HT-29 (cell line): ENCODE measurements at places on chromosomes 6 and 20. TPM values are rescaled to one million over a fixed set of nuclear protein-coding genes. Genes with fewer than 3 reads are reported as not detected.

DYNLT2 gene
- total RNA-seq: 1.7 and 3.2 TPM in 2 replicates

RNF182 gene
- not detected in 2 replicates for total RNA-seq

AGPAT4 gene
- total RNA-seq: 0.47 and 0.56 TPM in 2 replicates

GRCh38 chr6:69106511-69106910 is 471.4 kb downstream of the ADGRB3 start:
- DNase-seq: no peak

DNA sequence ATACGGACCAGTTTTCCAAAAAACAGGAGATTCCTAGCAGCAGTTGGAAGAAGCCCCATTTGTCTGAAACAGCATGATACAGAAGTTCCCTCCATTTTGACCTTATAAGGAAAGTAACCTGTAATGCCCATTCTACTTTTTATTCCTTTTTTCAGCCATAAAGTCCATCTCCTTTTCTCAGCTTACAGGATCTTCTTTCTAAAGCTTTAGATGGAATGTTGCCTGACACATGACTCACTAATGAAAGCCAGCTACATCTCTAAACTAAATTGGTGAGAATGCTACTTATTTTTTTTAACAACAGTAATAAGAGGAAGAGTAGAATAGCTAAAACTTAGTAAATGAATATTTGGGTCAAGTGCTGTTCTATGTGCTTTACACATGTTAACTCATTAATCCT is 234.1 kb downstream of the CDH26 start:
- DNase-seq: no peak

DNA sequence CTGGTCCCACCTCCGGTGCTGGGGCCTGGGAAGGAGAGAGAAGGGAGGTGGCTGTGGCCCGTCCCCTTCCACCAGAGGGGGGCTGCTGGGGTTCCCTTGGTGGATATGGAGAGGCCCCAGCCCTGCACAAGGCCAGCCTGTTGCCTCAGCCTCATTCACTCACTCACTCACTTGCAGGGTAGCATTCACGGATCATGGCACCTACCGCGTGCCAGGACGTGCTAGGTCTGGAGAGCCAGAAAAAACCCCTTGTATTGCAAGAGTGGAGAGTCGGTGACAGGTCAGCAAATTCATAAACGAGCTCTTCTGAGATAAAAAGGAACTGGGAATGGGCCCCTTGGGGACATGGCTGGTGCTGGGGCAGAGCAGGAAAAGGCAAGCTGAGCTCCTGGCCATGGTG is 6.4 kb upstream of the ZBTB46 start:
- no peak for DNase-seq

GRCh38 chr6:105755885-105756284 is 330.3 kb upstream of the PRDM1 start:
- DNase-seq: no peak
